ENCODE measurements at places on chromosomes 12 and 14.

DNA sequence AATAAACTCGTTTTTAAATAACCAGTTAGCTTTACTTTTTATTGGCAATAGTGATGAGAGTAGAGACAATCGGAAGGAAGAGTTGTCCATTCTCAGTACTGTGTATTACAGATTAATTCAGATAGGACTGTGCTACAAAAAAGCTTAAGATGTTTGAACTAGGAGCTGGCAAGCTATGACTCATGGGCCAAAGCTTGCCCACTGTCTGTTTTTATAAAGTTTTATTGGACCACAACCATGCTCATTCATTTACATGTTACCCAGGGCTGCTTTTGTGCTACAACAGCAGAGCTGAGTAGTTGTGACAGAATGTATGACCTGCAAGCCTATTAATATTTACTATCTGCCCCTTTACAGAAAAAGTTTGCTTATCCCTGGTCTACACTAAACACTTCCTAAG lies 19.4 kb downstream of the GNS start:
- no peak overlapping the region for H3K27ac ChIP-seq
- H3K4me3 ChIP-seq = no peak overlapping the region
- H3K4me1 ChIP-seq = peaks cover 3% of the 10 kb centered on the region
- H3K27me3 ChIP-seq = no peaks in the 10 kb centered on the region
- peaks cover 29% of the 10 kb centered on the region for H3K36me3 ChIP-seq

DNA sequence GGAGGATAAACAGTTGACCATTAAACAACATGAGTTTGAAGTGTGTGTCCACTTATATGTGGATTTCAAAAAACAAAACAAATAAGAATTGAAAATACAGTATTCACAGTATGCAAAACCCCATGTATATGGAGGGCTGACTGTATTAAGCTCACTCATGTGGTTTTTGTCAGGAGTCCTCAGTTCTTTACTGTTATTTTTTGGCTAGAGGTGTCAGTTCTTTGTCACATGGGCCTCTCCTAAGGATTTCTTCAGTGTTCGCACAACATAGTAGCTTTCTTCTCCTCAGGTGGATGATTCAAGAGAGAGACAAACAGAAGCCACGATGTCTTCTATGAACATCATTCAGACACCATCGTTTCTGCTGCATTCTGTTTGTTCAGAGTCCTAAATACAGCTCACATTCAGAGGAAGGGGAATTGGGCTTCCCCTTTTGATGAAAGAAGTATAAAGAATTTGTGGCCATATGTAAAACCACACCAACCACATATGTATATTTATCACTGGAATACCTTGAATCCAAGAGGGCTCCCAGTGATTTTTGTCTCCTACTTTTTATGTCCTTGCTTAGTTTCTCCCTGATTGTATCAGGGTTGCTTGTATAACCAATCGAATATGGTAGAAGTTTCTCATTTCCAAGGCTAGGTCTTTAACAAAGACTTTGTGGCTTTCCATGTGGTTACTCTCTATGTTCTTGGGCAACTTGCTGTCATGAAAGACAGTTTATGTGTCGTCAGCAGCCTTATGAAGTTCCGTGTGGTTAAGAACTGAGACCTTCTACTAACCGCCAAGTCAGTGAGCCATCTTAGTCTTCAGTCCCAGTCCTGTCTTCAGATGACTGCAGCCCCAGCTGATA lies 18.9 kb downstream of the MNAT1 start:
- no peaks in the 10 kb centered on the region for H3K4me1 ChIP-seq
- no peaks in the 10 kb centered on the region for H3K27me3 ChIP-seq
- no peaks in the 10 kb centered on the region for H3K36me3 ChIP-seq
- no peak overlapping the region for H3K27ac ChIP-seq
- H3K4me3 ChIP-seq = no peak overlapping the region

GRCh38 chr14:61099216-61099835 lies 118.3 kb downstream of the SLC38A6 start:
- no peaks in the 10 kb centered on the region for H3K36me3 ChIP-seq
- no peak overlapping the region for H3K27ac ChIP-seq
- H3K4me1 ChIP-seq = peaks cover 28% of the 10 kb centered on the region
- DNase-seq = no peak
- H3K4me3 ChIP-seq = no peak overlapping the region
- H3K27me3 ChIP-seq = no peaks in the 10 kb centered on the region

GRCh38 chr14:104343690-104344640 lies 205.6 kb downstream of the KIF26A start:
- H3K4me3 ChIP-seq = no peak overlapping the region
- no peaks in the 10 kb centered on the region for H3K4me1 ChIP-seq
- H3K27me3 ChIP-seq = no peaks in the 10 kb centered on the region
- no peaks in the 10 kb centered on the region for H3K36me3 ChIP-seq

DNA sequence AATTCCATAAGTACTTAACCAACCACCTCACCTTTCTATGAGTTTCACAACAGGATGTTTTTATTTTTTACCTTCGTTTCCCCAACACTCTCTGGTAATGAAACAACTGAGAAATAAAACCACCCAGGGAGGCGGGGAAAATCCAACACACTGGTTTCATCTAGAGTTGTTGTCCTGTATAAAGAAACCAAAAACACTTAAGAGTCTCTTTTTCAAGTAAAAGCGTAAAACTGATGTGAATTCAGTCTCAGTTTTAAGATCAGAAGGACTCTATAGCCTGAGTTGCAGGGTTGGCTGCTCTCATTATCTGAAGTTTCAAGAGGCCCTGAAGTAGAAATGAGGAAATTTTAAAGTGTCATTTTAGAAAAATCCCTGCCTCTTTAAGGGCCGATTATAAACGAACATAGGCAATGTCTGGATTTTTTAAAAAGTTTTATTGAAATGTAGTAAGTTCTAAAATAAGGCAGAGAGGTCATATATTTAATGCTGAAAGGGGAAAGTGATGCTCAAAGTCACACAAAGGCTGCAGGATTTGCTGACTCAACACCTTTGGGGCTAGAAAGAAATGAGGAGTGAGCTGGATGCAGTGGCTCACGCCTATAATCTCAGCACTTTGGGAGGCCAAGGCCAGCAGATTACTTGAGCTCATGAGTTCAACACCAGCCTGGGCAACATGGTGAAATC lies 27.2 kb downstream of the HIGD1C start:
- H3K27ac ChIP-seq = no peak overlapping the region
- no peak for DNase-seq
- peaks cover 2% of the 10 kb centered on the region for H3K36me3 ChIP-seq

- peaks cover 25% of the 10 kb centered on the region for H3K4me1 ChIP-seq
- H3K4me3 ChIP-seq = no peak overlapping the region
- no peaks in the 10 kb centered on the region for H3K27me3 ChIP-seq
These were observed 114.8 kb downstream of the C12orf75 start for GRCh38 chr12:105445249-105445648.

DNA sequence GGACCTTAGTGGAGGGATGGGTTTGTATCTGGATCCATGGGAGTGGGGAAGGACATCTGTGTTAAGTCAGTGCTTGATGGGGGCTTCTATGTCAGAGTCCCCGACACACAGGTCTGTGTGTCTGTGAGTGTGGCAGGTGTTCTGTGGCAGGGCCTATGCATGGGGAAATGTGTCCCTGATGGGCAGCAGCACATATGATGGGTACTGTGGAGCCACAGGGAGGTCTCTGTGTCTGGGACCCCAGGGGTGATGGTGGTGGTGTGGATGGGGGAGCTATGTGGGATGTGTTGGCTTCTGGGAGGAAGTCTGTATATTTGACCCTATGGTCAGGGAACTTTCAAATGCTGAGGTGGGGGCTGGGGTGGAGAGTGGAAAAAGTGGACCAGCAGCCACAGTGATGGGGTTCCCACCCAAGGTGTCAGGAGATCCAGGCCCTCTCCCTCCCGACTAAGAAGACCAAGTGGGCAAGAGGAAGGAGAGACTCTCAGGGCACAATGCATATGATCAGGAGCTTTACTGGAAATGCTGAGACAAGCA lies 16.5 kb downstream of the KRT7 start:
- no peaks in the 10 kb centered on the region for H3K36me3 ChIP-seq
- DNase-seq = no peak
- no peak overlapping the region for H3K27ac ChIP-seq
- no peak overlapping the region for H3K4me3 ChIP-seq
- H3K4me1 ChIP-seq = peaks cover 13% of the 10 kb centered on the region
- peaks cover 8% of the 10 kb centered on the region for H3K27me3 ChIP-seq

- H3K4me3 ChIP-seq = no peak overlapping the region
- H3K27ac ChIP-seq = no peak overlapping the region
- no peaks in the 10 kb centered on the region for H3K4me1 ChIP-seq
- H3K36me3 ChIP-seq = no peaks in the 10 kb centered on the region
- peak; percentile 36 for DNase-seq
These were observed 179.6 kb downstream of the TMEM117 start for GRCh38 chr12:44015333-44015941.

DNA sequence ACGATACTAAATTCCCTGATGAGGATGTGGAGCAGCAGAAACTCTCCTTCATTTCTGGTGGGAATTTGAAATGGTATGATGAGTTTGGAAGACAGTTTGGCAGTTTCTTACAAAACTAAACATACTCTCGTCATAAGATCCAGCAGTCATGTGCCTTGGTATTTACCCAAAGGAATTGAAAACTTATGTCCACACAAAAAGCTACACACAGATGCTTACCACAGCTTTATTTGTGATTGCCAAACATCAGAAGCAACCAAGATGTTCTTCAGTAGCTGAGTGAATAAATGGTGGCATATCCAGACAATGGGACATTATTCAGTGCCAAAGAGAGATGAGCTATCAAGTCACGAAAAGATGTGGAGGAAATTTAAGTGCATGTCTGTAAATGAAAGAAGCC lies 10.7 kb upstream of the APOLD1 start:
- no peaks in the 10 kb centered on the region for H3K27me3 ChIP-seq
- H3K36me3 ChIP-seq = no peaks in the 10 kb centered on the region

DNA sequence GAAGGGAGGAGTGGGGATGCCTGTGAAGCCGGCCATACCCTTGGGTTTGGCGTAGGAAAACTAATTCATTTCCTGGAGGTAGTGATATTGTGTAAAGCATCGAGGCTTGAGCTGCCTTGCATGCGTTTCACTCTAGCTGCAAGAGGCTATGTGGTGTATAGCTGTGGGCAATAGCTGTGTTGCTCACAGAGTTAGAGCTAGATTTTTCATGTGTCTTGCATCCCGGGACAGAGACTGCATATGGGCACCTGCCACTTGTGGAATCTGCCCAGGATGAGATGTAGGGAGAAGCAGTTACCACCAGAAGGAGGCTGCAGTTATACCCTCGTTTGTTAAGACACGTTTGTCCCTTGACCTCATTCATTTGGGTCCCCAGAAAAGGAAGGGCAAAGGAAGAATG lies 106.7 kb downstream of the KTN1 start:
- no peak overlapping the region for H3K27ac ChIP-seq
- no peaks in the 10 kb centered on the region for H3K4me1 ChIP-seq
- no peak for DNase-seq
- H3K36me3 ChIP-seq = peaks cover 5% of the 10 kb centered on the region

DNA sequence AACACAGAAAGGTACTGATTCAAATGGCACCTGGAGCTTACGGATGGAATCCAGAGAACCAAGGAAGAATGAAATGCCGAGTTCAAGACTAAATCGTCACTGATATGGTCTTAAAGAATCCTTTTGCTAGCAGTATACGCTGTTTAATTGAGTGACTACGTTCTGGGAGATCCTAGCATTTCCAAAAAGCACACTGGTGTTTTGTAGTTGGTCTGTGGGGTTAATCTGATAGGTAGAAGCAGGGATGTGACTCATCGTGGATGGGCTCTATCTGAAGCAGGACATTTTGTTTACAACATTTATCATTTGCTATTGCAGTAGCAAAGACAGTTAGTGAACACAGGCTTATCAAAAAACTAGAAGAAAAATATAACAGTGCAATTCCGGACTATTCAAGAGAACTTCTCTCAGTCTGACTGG lies 169.2 kb upstream of the HMGA2 start:
- peaks cover 31% of the 10 kb centered on the region for H3K4me1 ChIP-seq
- no peak overlapping the region for H3K4me3 ChIP-seq
- H3K27ac ChIP-seq = peak overlapping the region; percentile 97
- H3K36me3 ChIP-seq = no peaks in the 10 kb centered on the region

DNA sequence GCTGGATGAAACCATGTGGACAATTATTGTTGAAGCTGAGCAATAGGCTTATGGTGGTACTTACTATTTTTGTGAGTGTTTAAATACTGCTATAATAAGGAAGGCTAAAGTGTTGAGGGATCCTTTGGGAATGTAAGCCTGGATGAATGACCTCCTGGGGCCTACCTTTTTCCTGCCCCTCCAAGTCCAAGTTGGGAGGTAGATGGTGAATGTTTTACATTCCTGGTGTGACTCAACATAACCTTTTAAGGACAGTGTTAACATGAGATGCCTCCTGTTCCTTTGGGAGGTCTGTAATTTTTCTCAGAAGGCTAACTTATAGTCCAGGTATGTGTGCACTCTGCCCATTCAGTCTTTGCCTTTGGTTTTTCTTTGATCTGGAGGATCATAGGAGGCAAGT lies 315.9 kb downstream of the NRXN3 start:
- H3K4me3 ChIP-seq = no peak overlapping the region
- no peaks in the 10 kb centered on the region for H3K4me1 ChIP-seq
- DNase-seq = no peak
- no peaks in the 10 kb centered on the region for H3K27me3 ChIP-seq
- H3K27ac ChIP-seq = no peak overlapping the region

DNA sequence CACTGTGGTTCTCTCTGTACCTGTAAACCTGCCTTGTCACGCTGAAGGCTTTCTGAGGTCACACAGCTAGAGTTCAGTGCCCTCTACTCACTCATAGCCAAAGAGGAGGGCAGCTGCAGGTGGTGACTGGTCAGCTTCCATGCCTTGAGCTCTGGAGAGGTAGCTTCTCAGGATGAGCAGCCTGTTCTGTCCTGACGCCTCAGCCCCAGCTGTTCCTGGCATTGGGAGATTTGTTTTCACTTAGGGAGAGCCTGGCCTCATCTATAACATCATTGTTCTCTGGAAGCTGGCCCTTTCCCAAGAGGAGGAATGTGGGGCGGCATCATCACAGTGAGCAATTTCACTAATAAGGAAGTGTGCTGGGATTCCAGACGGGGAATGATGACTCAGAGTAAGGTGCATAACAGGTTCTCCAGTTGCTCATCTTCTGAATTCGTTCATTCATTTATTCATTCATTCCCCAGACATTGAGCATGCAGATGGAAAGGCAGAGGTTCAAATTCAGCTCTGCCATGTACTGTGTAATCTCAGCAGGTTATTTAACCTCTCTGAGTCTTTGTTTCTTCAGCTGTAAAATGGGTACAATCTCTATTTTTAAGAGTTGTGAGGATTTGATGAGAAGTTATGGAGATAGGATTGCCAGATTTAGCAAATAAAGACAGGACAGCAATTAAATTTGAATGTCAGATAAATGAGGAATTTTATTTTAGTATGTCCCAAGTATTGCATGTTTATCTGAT lies 255.8 kb upstream of the CRY1 start:
- H3K27me3 ChIP-seq = no peaks in the 10 kb centered on the region
- no peaks in the 10 kb centered on the region for H3K36me3 ChIP-seq
- DNase-seq = peak; percentile 94
- H3K27ac ChIP-seq = peak overlapping the region; percentile 53
- H3K4me1 ChIP-seq = peaks cover 29% of the 10 kb centered on the region

DNA sequence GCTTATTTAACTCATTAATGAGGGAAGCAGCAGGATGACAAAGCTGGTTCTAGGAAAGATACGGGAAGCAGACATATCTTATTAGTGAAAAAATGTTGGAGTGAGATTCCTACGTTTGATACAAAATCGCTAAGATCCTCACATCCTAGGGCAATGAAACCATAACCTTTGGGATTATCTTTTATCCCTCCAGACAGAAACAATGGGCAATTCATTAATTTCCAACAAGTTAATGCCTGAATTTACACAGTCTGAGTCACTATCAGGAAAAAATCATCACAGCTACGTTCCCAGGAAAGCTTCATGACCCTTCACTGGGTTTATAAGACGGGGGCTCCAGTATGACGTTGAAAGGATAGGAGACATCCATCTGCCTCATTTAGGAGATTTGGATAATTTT lies 45.0 kb downstream of the SLC24A4 start:
- H3K4me1 ChIP-seq = no peaks in the 10 kb centered on the region
- no peak overlapping the region for H3K4me3 ChIP-seq
- H3K27me3 ChIP-seq = peaks cover 2% of the 10 kb centered on the region
- H3K27ac ChIP-seq = no peak overlapping the region
- H3K36me3 ChIP-seq = no peaks in the 10 kb centered on the region
- DNase-seq = no peak
